ENCODE measurements at places on chromosomes 11 and 22. TPM values are rescaled to one million over a fixed set of nuclear protein-coding genes. Genes with fewer than 3 reads are reported as not detected.
A peak's percentile ranks its signal among the peaks of the same experiment; 100 is the strongest.

PATE2 gene
- not detected for total RNA-seq

RAB38 gene
- not detected for total RNA-seq

OTOG gene
- total RNA-seq, result not detected

MCAT gene
- total RNA-seq, result 8.6 TPM

MYO18B gene
- total RNA-seq, result 0.20 TPM

- no peak overlapping the region for H3K4me3 ChIP-seq
- DNase-seq, result no peak
- peaks cover 81% of the 10 kb centered on the region for H3K36me3 ChIP-seq
- H3K27ac ChIP-seq, result peak overlapping the region; percentile 68
- H3K4me1 ChIP-seq, result peaks cover 23% of the 10 kb centered on the region
Measured at GRCh38 chr11:20075627-20076026, 84.6 kb downstream of the DBX1 start.

DNA sequence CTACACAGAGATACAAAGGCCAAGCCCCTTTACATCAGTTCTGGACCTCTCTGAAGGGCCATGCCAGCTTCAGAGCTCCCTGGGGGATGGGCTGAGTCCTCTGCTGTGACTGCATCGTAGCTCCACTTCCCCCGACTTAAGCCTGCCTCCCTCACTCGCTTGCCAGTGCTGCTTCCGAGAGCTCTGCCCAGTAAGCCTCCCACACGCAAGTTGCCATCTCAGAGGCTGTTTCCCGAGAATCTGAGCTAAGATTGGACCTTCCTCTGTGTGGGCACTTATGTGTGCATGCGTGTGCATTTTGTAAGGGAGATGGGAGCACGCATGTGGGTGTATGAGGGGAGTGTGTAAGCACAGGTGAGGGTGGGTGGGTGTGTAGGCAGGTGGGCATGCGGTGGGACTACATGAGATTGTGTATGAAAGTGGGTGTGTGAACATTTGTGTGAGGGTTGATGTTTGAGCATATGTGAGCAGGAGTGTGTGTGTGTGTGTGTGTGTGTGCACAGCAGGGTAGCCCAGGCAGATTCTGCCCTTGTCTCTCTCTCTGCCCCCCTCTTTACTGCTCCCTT is 163.0 kb upstream of the SYT13 start:
- H3K27ac ChIP-seq, result no peak overlapping the region
- DNase-seq, result no peak
- no peaks in the 10 kb centered on the region for H3K36me3 ChIP-seq
- peaks cover 36% of the 10 kb centered on the region for H3K27me3 ChIP-seq

- H3K4me1 ChIP-seq, result peaks cover 5% of the 10 kb centered on the region
- H3K4me3 ChIP-seq, result no peak overlapping the region
- no peaks in the 10 kb centered on the region for H3K27me3 ChIP-seq
- no peaks in the 10 kb centered on the region for H3K36me3 ChIP-seq
- H3K27ac ChIP-seq, result no peak overlapping the region
- no peak for DNase-seq
Measured at GRCh38 chr11:92391808-92392207, 167.2 kb downstream of the FAT3 start.

DNA sequence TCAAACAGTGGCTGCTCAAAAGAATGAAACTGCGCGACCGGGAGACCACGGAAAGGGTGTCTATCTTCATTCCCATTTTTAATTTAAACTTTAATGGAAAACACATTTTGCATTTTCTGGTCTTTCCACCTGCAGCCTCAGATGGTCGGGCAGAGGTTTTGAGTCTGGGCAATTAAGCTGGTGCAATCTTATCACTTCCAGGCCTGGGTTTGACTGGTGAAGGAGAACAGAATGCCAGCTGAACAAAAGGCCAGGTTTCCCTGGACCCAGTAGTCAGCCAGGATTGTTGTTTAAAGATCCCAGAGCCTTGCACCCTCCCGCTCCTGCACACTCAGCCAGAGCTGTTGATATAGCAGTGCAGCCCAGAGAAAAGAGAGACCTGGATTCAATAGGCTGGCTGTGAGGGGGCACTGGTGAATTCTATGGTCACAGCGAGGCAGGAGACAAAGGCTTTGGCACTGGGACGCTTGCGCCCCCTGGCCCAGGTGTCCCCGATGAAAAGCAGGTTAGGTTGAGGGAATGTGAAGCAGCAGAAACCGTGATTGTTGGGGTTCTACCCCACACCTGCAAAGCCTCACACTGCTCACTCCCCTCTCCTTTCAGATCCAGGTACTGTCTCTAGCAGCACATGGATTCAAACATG is 83.6 kb downstream of the FLI1 start:
- peaks cover 41% of the 10 kb centered on the region for H3K4me1 ChIP-seq
- H3K4me3 ChIP-seq, result no peak overlapping the region
- no peak overlapping the region for H3K27ac ChIP-seq
- no peaks in the 10 kb centered on the region for H3K27me3 ChIP-seq

DNA sequence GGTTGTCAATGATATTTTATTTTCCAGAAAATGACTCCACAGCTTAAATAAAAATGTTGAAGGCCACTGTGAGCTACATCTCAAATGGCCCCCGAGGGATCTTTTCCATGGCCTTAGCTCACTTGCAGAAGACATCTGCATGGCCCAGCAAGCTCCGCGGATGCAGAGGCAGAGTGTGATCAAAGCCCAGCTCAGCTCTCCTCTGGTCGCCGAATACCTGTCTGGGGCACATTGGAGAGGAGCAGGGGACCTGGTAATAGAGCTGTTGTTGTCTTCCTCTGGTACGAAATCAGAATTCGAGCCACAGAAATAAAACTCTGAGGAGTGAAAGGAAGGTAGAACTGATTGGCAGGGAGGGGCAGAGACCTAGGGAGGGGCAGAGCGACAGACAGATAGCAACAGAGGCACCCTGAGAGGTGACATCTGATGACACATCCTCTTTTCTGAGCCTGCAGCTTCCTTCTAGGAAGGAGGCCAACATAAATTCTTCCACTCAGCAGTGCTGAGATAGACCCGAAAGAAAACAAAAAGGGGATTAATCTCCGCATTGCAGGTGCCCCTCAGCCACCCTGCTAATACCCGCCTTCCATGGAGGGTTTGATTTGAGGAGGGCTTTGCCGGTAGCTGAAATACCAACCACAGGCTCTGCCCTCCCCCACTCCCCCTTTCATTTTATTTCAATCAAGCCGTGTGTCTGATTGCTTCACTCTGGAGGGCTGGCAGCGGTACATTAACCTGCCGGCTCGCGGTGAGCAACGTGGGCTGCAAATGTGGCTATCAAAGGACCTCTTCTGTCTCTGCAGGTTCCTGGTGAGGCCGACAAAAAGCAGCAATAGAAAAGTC is 759.4 kb downstream of the OPCML start:
- peaks cover 16% of the 10 kb centered on the region for H3K4me1 ChIP-seq
- H3K27ac ChIP-seq, result no peak overlapping the region
- no peak overlapping the region for H3K4me3 ChIP-seq
- no peaks in the 10 kb centered on the region for H3K27me3 ChIP-seq
- no peaks in the 10 kb centered on the region for H3K36me3 ChIP-seq

GRCh38 chr22:29343313-29343805 is 27.9 kb upstream of the RASL10A start:
- DNase-seq, result no peak
- peak overlapping the region; percentile 84 for H3K27ac ChIP-seq
- H3K4me1 ChIP-seq, result peaks cover 23% of the 10 kb centered on the region

DNA sequence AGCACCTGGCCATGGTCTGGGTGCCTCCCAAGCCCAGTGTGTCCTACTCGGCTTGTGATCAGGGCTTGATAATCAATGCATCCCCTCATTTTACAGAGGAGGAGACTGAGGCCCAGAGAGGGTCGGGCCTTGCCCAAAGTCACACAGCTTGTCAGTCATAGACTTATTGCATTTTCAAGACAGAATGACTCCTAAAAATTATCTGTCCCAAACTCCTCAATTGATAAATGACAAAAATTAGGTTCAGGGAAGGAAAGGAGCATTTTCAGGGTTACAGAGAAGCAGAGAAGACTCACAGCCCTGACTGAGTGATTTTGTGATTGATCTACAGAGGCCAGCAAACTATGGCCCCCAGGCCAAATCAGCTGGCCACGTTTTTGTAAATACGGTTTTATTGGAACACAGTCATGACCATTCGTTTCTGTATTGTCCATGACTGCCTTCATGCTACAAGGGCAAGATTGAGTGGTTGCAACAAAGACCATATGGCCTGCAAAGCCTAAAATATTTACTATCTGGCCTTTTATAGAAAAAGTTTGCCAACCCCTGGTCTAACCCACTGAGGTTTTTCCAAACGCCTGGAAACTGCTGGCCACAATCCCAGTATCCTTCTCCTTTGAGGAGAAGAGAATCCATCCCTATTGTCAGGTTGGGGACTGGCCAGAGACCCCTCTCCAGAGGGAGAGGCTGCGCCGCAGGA is 35.1 kb upstream of the NAV2 start:
- peaks cover 47% of the 10 kb centered on the region for H3K4me1 ChIP-seq
- H3K27ac ChIP-seq, result no peak overlapping the region
- H3K4me3 ChIP-seq, result no peak overlapping the region
- H3K36me3 ChIP-seq, result no peaks in the 10 kb centered on the region

DNA sequence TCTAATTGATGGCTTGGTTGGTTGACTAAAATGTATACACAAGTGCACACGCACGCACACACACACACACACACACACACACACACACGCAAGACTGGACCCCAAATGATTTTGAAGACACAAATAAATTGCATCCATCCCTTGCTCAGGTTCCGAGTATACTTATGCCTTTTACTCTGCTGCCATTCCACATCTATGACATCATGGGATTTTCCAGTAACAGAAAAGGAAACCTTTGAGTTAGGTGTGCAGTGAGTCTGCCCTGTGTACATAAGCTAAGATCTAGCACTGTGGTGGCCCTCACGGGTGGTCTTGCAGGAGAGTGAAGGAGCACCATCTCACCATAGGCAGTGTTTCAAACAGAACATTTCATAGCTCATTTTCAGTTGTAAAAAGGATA is 20.5 kb upstream of the LARGE1 start:
- H3K27me3 ChIP-seq, result no peaks in the 10 kb centered on the region
- H3K36me3 ChIP-seq, result no peaks in the 10 kb centered on the region
- H3K4me3 ChIP-seq, result no peak overlapping the region
- DNase-seq, result no peak
- no peaks in the 10 kb centered on the region for H3K4me1 ChIP-seq

DNA sequence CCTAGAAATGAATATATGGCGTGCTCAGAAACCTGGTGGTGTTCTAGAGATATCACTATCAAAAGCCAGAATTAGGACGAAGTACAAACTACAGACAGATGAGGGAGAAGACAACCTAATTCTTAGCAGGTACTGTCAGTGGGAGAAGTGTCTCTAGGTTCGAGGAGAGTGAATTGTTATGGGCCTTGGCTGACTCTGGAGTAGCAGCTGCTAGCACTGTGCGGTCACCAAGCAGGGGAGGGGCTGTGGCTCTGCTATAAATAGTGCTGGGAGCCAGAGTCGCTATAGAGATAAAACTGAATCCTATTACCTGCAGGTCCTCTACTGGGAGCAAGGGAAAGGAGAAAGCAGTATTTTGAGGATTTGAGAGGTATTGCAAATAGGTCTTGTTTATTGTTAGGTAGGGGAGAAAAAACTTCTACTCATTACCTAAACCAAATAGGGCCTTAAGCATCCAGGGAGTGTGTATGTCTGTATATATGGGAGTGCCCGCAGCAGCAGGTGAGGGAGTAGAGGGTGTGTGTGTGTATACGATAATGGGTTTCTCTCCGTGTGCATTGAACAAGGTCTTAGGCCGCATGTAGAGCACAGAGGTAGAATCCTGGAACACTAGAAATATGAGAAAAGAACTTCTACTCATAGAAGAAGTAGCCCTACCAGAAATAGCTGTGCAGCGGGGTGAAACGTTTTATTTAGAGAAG is 2.2 kb downstream of the MADD start:
- peaks cover 40% of the 10 kb centered on the region for H3K4me1 ChIP-seq
- H3K27me3 ChIP-seq, result no peaks in the 10 kb centered on the region
- DNase-seq, result no peak
- H3K27ac ChIP-seq, result no peak overlapping the region

All from chondrocyte (in vitro differentiated cells).